ENCODE measurements at places on chromosomes 1 and 21.

GRCh38 chr21:33884376-33885171, 31.0 kb downstream of the ATP5PO start:
- DNase-seq, result peak; percentile 96

DNA sequence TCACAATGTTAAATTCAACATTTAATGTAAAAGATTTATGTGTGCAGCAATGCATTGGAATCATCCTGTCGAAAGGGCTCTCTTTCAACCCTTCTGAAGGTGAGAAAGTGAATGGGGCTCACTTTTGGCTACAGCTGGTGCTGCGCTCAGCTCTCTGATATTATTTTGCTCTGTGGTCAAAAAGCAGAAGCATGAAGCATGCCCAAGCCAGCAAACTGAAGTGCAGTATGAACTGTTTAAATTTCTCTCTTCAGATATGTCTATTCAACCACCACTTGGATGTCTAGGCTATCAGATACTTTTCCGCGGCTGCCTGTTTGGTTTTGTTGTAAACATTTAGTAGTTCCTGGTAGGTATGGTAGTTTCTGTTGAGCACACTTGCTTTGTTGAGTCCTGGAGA, 216.9 kb upstream of the TMPRSS15 start:
- DNase-seq, result no peak

DNA sequence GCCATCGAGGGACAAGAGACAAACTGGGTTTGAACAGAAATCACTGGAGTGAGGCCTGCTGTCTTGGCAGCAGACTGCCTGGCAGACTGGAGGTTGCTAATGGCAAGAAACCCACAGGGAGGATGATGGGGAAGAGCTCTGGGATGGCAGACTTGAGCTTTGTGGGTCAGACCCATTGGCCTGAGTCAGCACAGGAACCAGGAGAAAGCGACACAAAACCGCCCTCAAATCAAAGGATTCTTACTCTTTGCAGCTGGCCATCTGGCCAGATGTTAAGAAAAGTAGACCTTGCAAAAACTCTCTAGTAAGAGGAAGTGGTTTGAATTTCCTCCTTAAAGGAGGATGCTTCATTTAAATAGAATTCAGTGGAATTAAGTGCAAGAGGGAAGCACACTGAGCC, 195.2 kb upstream of the JUN start:
- peak; percentile 76 for DNase-seq

DNA sequence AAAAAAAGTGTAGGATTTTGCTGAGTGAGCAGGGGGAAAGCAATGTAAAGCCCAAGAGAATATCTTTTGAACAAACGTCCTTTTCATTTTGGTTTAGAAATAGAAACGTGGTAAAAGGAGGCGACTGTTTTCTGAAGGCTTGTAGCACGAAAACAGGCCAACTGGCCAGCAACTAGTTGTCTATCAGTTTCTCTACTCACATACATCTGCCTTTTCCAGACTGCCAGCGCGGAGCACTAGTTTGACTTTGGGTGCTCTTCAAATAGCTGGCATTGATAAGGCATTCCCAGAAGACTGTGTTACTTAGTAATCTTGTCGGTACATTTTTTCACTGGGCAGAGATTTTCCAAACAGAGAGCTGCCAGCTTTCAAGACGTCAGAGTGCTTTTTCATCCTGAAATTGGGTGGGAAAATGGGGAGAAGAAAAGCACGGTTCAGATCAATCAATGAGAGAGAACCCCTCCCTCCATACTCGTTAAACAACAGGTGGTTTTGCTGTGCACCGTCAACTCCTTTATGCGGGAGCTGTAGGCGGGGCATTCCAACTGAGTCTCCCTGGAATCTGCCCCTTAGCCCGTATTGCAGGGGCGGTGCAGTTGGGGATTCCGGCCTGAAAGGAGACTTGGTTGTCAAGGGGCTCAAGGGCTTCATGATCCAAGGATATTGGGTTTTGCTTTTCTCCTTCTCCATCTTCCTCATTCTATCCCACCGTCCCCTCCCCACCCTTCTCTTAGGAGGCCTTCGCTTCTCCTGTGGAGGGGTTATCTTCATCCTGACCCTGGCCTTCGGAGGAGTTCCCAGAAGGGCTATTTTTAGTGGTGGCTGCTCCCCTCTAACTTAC, 884 bp upstream of the LRRC8C start:
- no peak for DNase-seq

- no peak for DNase-seq
These were observed 94.2 kb downstream of the PRKAB2 start for GRCh38 chr1:147077936-147078605.

- peak; percentile 87 for DNase-seq
These were observed 54.5 kb upstream of the PTGFRN start for GRCh38 chr1:116855191-116855619.

- no peak for DNase-seq
These were observed 543.0 kb upstream of the RGS18 start for GRCh38 chr1:191615101-191615821.

DNA sequence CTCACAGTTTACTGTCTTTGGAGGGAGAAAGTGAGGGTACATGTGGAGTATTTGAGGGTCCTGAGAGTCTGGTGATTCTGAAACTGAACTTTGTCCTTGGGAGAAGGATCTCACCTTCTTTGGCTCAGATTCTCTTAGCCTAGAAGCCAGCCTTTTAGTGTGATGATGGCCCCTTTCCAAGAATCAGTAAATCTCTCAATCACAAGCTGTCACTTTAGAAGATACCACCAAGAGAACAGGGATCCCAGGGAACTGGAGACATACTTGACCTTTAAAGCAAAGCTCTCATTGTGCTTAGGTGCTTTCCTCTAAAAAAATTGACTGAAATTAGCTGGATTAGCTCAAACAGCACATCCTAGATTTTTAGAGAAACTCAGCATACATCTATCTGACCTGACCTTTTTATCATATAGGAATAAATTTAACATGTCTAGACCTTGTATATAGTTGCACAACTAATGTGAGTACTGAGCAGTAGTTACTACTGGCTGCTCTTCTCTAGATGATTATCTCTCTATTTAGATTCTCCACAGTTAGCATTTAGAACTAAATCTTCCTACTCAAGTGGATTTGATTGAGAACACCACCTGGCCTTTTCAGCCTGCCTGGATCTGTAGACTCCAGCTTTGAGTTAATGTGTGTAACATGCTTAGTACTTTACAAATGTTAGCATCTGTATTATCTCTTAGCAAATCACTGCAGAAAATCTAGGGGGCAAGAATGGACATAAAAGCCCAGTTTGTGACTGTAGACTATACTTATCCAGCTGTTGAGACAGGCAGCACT, 157.7 kb downstream of the MAST2 start:
- no peak for DNase-seq

DNA sequence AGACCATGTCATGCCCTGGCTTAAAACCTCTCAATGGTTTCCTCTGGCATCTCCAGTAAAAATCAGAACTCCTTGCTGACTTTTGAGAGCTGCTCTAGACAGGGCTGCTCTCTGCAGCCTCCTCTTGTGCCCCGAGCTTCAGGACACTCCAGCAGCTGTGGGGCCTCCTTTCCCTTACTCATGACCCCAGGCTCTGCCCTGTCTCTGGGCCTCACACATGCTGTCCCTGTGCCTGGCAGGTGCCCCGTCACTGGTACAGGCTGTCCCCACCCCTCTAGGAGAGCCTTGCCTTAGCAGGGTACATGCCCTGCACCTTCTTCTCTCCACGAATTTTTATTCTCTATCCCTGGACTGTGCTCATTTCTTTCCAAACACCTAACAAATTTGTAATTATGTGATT, 43.2 kb downstream of the HIVEP3 start:
- DNase-seq, result no peak

- DNase-seq, result no peak
These were observed 10.7 kb downstream of the SNX7 start for GRCh38 chr1:98672189-98672588.

DNA sequence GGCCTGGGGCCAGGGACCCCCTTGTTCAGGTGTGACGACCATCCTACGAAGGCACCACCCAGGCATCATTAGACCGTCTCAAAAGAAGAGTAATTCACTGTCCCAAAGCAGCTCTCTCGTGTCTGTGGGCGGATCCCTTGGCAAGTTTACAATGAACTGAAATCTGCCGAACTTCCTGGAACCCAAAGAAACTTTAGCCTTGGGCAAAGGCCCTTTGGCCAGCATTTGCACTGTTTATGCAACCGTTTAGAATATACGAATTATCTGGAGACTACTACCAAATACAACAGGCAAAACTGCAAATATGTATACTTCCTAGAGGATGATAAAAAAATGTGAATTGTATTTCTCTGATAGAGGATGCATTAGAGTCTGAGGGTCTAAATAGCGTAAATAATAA, 1.4 kb upstream of the SOD1 start:
- no peak for DNase-seq

GRCh38 chr1:165562571-165562970, 18.8 kb downstream of the LRRC52 start:
- no peak for DNase-seq

DNA sequence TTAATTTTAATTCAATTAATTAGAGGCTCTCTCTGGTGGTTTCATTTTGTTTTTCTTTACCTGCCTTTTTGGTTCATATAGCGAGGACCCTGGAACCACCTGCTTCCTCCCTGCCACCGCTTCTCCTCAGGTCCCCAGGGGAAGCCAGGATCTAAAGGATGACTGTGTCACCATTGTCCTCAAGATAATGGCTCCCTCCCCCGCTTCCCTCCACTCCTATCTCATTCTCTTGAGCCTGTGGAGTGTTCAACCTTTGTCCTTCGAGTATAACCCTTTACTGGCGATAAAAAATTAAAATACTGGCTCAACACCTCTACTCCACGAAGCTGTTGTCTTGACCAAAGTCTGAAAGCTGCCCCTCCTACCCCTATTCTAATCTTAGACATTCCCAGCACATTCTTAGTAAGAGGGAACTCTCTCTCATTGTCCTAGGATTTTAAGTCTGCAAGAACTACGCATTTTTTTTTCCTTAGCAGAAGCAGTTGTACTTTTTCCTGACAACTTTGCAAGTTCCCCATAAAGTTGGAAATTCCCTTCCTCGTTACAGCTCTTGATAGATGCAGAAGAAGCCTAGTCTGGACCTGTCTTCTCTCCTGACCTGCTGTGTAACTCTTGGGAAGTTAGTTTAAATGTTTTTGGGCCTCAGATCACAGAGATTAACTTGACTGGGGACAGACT, 12.6 kb upstream of the MAPKAPK2 start:
- DNase-seq, result no peak

GRCh38 chr1:43492826-43493225, 37.9 kb upstream of the PTPRF start:
- peak; percentile 89 for DNase-seq

DNA sequence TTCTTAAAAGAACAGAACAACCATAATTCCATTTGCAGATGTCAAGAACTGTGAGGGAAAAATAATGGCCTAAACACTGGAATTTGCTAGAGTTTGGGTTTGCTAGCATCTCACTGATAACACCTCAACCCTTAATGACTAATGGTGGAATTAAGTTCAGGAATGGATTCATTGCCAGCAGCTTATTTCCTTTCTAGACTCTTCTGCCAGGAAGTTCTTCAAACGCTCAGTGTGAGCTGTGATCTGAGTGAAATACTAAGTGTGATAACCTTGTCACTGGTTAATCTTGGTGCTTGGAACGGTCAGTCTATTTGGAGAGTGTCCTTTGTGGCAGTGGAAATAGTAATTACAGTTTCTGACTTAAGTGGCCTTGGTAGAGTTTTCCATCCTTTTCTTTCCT, 21.6 kb upstream of the PLEKHM2 start:
- DNase-seq, result no peak

- DNase-seq, result no peak
These were observed 4.3 kb upstream of the SLC35D1 start for GRCh38 chr1:67058242-67058641.

DNA sequence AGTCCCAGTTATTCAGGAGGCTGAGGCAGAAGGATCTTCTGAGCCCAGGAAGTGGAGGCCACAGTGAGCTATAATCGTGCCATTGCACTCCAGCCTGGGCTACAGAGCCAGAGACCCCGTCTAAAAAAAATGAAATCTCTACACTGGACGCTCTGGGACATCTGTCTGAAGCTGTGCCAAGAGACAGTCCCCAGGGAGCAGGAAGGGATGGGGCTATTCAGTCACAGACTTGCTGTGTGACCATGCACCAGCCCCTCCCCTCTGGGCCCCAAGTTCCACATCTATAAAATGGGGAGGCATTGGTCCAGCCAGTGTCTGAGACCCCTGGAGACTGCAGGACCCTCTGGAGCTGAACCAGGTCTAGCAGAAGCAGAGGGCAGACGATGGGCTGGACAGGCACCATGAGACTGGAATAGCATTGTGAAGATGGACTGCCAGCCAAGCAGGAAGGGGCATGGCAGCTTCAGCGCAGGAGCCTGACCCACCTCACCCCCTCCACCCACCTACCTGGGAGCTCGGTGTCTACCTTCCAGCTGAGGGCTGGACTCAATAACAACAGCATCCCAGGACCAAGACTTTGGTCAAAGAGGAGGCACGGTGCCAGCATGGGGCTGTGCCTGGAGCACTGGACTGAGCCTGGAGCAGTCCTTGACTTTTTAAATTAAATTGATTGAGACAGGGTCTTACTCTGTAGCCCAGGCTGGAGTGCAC, 1.4 kb downstream of the TMEM54 start:
- no peak for DNase-seq

DNA sequence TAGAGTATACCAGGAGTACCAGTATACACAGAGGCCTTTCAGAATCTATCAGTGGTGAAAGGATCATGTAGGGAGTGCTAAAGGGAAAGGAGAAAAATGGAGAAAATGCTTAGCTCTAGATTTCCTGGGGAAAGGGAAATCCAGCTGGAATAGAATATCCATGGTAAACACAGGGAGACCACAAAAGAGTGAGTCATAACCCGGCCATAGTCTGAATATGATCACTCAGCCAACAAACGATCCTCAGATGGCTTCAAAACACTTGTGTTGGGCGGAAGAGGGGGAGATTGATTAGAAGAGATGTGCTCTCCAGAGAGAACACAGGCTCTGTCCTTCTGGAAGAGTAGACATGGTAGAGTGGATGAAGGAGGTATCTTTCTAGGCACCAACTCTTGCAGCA, 180.6 kb downstream of the PAPPA2 start:
- peak; percentile 64 for DNase-seq

DNA sequence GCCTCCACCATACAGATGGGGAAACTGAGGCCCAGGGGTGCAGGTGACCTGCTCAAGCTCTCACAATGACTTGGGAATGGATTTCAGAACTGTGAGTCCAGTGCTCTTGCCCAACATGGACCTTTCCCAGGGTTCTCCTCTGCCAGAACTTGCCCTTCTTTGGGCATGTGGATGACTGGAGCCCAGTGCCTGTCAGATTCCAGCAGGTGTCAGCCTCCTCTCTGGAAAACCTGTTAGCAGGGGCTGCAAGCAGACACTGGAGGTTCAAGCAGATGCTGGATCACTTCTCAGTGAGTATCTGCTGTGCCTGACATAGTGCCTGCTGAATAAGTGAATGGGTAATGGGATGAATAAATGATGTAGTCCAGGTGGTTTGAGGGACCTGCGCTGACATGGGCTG, 314.2 kb upstream of the POU3F1 start:
- no peak for DNase-seq

- peak; percentile 14 for DNase-seq
These were observed 25.7 kb downstream of the EPHA10 start for GRCh38 chr1:37739222-37739621.

GRCh38 chr1:173405281-173405680, 71.9 kb upstream of the PRDX6 start:
- no peak for DNase-seq

- peak; percentile 78 for DNase-seq
These were observed 42.3 kb upstream of the NFASC start for GRCh38 chr1:204828352-204828850.

Data from RPMI7951 (cell line).